Suppressor macrophage (primary cell): ENCODE measurements at places on chromosomes 4 and X.
A peak's percentile ranks its signal among the peaks of the same experiment; 100 is the strongest.

DNA sequence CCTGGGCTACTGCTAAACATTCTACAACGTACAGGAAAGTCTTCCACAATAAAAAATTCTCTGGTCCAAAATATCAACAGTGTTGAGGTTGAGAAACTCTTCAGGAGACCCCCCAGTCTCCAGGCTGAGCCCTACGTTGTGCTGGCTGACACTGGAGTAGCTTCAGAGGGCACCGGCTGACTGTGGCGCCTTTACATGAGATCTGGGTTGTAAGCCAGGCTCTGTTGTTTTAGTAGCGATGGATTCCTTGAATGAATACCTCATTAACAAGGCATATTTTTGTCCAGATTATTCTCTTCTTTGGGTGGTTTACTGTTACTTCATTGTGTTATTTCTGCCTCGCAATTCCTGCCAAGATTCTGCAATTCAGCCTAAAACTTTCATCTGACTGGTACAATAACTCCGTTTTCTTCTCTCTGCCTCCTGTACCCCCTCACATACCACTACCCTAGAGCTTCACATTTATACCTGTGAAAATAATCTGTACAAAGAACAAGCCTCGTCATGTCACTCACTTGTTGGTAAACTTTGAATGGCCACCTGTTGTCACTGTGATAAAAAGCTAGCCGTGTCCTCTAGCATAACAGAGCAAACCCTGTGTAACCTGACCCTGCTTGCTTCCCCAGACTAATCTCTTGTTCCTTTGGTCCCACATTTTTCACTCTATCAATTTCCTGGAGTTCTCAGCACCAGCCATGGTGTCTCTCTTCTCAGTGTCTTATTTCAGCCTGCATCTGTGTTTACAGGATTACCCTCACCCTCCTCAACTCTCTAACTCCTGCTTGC lies 1476.1 kb upstream of the TENM3 start:
- no peak for DNase-seq

GRCh38 chr4:88015659-88016295 lies 8.3 kb downstream of the PKD2 start:
- DNase-seq: no peak

DNA sequence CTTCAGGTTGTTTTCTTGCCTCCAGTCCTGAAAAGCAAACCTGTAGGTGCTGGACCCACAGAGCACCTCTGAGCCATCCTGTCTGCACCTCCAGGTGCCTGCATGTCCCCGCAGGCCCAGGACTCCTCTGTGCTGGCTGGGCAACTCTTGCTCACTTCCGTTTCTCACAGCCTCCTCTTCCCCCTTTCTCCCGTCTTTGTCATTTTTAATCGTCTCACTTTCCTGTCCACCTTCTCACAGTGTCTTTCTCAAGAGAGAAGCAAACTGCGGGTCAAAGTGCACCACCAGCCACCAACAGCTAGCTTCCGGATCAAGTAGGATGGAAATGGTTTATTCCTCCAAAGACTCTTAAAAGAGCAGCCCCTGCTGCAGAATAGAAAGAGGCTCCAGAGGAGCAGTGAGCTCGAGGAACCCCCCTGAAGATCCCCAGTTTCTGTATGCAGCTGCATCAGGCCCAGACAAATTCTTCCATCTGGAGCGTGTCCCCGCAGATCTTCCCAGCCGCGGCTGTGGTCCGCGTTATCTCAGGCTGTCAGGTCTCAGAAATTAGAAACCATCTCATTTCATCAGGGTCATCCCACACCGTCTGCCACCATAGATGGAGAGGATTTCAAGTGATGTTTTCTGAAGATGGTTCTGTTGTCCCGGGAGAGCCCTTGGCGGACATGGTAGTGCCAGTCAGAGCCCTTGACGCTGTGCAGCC lies 87.7 kb downstream of the FHDC1 start:
- no peak for DNase-seq

DNA sequence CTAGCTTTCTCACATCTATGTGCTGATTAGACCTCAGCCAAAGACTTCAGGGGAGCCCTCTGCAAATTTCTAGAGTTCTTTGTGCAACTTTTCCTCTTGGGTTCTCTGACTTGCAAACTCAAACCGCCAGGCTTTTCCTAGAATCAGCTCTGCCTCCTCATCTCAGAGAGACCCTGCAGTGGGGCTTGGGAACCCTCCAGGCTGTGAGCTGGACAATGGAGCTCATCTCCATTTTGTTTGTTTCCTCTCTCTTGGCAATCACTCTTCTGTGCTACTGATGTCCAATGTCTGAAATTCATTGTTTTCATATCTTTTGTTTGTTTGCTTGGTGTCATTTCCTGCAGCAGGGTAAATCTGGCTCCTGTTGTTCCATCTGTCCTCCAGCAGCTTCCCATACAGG lies 33.0 kb downstream of the GYPB start:
- no peak for DNase-seq

DNA sequence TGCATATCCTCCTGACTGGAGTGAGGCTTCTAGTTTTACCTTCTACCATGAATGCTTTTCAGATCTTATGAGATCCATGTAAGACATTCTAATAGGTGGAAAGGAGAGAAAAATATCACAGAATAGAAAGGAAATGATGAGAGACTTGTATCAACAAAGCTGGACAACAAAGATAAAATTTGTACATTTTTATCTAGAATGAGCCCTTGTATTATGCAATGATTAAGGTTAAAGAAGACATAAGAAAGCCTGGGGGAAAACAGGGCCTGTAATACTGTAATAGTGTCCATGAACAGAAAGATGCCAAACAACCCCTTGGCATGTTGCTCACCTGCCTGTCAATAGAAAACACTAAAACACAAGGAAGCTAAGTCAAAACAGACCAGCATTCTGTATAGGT lies 44.2 kb upstream of the SCRG1 start:
- no peak for DNase-seq

DNA sequence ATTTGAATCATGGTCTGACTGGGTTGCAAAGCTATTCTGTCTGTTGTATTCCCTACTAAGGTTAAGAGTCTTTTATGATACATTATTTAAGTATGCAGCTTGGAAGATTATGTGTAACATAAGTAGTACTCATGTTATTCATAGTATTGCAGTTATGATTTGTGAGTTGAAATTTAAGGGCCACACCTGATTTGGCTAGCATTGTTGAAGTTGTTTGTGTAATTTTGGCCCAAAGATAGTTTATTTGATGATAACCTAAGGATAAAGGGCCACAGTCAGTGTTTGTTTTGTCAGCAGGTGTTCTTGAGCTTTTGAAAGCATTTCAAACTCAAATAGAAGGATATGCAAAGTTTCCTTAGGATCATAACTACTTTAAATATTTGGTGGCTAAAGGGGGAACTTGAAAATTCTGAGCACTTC lies 38.9 kb downstream of the NUDT9 start:
- DNase-seq: no peak

DNA sequence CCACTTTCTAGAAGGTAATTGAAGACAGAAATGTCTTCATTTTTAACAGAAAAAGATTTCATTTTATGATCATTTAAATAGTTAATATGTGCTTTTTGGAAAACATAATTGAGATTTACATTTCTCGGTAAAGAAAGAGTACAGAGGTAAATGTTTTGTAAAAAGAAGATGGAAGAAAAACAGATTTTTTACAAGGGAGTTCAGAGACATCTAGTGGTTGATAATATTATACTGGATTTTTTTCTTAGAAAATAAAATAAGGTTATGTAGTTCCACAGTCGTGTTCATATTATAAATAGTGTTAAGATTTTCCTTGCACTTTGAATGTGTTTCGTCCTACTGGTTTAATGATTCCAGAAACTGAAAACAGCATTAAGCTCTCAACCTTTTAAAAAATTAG lies 60.6 kb downstream of the SMARCA1 start:
- DNase-seq: no peak

GRCh38 chr4:183541010-183541751 lies 36.3 kb downstream of the ING2 start:
- no peak for DNase-seq

GRCh38 chr4:100372432-100372831 lies 145.4 kb downstream of the EMCN start:
- peak; percentile 10 for DNase-seq

GRCh38 chr4:41541687-41542094 lies 3.7 kb downstream of the LIMCH1 start:
- no peak for DNase-seq

DNA sequence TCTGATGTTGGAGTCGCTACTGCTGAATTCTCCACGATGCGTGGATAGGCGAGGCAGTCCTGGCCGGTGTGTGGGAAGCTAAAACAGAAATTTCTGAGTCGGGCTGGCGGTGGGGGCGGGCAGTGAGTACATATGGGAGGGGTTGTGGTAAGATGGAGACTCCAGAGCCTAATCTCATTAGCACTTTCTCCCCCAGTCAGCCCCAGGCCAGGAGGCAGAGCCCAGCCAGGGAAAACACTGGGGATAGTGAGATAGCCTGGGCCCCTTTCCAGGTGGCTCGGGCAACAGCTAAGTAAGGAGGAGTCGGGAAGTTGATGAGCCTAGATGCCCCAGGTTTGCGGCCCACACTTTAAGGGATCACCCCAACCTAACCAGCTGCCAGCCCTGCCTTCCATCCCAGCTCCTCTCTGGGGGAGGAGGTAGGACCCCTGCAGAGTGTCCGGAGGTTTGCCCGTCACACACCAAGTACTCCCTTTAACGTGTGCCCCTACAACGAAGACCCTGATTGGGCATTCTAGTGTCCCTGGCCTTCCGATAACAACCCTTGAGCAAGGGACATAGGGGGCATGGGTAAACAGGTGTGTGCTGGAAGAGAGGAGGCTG lies 2.4 kb upstream of the LOC101059915 start:
- no peak for DNase-seq

- DNase-seq: no peak
These were observed 23.9 kb downstream of the HMX1 start for GRCh38 chr4:8847764-8848163.

DNA sequence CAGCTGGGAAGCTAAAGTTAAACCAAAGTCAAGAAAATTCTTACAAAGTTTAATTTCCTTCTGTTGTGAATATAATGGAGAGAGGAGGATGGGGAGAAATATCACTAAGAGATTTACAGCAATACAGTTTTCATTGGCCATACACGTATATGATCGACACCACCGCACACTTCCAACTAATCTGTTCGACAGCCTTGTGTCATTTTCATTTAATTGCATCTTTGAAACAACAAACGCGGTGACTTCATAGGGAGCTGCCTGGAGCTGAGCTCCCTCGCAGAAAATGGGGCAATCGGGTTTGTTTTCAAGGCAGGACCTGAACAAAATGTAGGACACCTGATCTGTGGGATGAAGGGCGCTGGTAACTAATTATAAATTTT lies 1.3 kb downstream of the PTPN13 start:
- DNase-seq: no peak

- no peak for DNase-seq
These were observed 368.9 kb upstream of the CTSO start for GRCh38 chr4:156322592-156322991.

DNA sequence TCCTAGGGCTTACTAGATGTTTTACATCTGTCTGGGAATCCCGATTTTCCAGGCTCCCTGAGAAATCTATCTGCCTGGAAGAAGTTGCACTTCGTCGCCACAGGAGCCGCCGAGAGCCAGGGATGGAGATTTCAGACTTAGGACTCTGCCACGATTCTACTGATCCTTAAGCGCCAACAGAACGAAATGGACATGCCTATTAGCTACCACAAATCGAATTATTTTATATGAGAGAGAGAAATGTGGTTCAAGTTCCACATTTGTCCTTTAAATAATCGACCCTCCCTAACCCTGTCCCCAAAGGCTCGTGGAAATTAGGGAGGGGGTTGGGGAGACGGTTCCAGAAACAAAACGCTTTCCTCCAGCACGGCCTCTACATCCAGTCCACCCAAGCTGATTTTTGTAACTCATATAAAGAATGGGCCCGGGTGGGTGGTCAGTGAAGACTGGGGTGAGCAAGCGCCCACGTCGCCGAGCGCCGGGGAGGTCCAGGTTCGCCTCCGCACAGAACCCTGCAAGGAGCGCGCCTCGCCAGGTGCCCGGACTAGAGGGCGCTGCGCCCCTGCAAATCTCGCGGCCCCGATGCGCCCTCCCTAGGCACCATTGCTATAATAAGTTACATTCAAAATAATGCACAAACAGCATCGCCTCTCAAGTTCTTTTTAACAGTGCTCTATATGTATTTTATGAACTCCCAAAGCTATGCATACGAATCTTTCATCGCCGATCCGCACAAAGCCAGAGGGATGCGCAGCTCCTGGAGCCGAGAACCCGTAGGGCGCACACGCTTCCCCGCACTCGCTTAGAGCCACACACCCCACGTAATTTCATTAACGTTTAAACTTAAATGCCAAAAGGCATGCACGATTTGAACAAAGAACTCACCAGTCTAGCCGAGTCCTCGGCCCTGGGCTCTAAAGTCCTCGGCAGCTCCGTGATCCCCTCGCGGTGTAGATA lies 2.1 kb upstream of the FAT1 start:
- no peak for DNase-seq

GRCh38 chr4:52546449-52546848 lies 112.7 kb downstream of the USP46 start:
- DNase-seq: no peak

GRCh38 chr4:6121941-6122340 lies 78.4 kb downstream of the JAKMIP1 start:
- no peak for DNase-seq

GRCh38 chr4:138861135-138861534 lies 154.4 kb upstream of the NOCT start:
- no peak for DNase-seq

DNA sequence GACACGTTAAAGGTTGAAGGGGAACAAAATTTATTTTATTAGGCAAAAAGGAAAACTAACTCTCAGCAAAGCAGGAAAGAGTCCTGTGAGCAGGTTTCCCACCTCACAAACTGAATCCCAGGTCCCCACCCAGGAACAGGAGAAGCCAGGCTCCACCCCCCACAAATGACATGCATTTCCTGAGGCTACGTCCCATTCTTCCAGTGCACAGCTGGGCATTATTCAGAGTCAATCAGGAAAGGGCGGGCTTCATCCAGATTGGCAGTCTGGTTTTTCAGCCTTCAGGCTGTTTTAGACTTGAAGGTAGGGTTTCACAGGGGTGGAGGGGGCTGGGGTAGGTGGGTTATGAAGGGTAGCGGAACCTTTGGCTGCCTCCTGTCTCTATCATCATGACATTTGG lies 11.9 kb upstream of the ASIC5 start:
- no peak for DNase-seq

- DNase-seq: no peak
These were observed 16.8 kb upstream of the LAP3 start for GRCh38 chr4:17560065-17560673.

GRCh38 chr4:77196866-77197265 lies 39.9 kb downstream of the CCNG2 start:
- peak; percentile 76 for DNase-seq

DNA sequence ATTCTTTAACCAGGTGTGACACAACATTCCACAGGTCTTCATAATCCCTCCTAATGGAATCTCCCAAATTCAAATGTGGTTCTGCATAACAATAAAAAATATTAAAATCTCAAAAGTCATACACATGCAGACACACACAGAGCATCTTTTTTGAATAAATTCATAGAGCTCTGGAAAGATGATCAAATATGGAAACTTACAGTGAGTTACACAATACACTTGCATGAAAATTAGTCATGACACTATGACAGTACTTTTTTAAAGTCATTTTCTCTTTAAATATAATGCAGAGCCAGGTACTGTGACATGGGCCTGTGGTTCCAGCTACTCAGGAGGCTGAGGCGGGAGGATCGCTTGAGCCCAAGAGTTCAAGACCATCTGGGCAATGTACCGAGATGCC lies 38.9 kb downstream of the DDX60L start:
- peak; percentile 60 for DNase-seq

GRCh38 chr4:158018221-158018830 lies 154.5 kb downstream of the GASK1B start:
- peak; percentile 49 for DNase-seq

- no peak for DNase-seq
These were observed 335.5 kb downstream of the ARHGAP10 start for GRCh38 chr4:148067301-148067916.

- no peak for DNase-seq
These were observed 16.0 kb downstream of the ATP5ME start for GRCh38 chr4:657834-658667.
